ENCODE measurements at places on chromosomes 7 and 10.

- DNase-seq: no peak
Measured at GRCh38 chr10:70497120-70497545, 18.6 kb downstream of the PALD1 start.

DNA sequence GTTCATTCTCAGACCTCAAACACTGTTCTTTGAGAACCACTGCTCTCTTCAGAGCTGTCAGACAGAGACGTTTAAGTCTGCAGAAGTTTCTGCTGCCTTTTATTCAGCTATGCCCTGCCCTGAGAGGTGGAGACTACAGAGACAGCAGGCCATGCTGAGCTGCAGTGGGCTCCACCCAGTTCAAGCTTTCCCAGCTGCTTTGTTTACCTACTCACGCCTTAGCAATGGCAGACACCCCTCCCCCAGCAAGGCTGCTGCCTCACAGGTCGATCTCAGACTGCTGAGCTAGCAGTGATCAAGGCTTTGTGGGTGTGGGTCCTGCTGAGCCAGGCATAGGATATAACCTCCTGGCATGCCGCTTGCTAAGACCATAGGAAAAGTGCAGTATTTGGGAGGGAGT is 80.5 kb upstream of the CYP2C9 start:
- DNase-seq: no peak

- peak; percentile 36 for DNase-seq
Measured at GRCh38 chr10:102230861-102231356, 4.8 kb downstream of the ELOVL3 start.

DNA sequence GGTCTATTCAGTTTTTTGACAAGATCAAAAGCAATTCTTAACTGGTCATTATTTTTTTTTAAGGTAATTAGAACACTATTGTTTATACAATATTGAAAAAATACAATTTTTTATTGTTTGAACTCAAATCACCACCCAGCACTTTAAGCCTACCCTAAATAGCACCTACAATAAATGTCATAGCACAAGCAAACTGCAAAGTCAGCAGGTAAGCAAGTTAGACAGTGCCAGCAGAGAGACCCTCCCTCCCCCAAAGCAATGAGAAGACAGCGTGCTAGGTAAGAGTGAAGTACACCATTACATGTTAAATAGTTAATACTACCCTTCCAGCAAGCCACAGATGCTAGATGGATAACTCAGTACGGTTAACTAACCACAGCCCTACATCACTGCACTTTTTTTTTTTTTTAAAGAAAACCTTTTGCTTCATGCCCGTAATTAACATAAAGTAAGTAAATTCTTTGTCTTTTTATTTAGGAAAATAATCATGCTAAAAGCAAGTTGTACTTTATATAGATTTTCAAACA is 120.0 kb downstream of the UBE2H start:
- no peak for DNase-seq

Data from activated CD8-positive, alpha-beta memory T cell treated with anti-CD3 and anti-CD28 coated beads for 1 hour (primary cell).